ENCODE measurements at places on chromosomes 2 and 18.
A peak's percentile ranks its signal among the peaks of the same experiment; 100 is the strongest.

DNA sequence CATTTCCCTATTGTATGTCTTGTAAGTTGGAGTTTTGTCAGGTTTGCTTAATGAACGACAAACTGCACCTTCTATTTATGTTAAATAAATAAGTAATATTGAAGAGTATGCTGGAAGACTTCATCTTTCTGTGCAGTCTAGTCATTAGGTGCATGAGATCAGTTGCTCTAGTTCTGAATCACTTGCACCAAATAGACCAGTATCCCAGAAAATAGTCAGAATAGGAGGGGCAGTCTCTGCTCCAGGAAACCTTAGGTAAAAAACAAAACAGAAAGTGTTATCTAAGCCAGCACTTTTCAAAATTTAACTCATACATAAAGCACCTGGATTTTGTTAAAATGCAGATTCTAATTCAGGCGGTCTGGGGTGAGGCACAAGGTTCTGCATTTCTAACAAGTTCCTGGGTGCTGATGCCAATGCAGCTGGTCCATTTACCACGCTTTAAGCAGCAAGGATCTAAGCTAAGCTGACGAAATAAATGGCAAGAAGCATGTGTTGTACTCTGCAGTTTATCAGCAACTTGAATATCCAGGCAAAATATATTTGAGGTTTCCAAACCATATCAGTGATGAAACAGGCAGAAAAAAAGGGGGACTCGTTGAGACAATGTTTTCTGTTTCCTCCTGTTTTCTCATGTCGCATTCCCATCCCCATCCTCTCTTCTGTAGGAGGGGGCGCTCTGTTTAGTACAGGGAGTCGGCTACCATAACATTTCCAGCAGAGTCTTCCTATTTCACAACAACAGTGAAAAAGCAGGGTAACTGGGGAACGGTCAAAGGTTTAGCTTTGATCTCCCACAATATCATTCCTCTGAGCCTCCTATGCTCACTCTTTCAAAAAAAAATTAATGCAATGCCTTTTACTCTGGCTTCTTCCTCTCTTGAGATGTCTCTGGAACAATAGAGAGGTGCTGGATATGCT, 106.4 kb downstream of the MBD2 start:
- DNase-seq = no peak

DNA sequence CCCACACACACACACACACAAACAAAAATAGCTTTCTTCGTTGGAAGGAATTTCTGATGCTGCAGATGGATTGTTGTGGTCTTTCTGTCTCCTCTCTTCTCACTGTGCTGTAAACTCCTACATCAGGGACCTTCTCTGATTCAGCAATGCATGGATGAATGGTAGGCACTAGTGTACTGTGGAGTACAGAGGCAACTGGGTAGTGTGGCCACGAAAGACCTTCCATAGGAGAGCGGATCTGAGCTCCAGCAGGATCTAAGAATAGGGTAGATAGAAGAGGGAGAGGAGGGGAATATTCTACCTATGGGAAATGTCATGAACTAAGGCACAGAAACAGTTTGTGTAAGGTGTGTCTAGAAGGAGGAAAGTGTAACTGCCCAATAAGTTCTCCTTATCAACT, 266.8 kb downstream of the MYCN start:
- no peak for DNase-seq

DNA sequence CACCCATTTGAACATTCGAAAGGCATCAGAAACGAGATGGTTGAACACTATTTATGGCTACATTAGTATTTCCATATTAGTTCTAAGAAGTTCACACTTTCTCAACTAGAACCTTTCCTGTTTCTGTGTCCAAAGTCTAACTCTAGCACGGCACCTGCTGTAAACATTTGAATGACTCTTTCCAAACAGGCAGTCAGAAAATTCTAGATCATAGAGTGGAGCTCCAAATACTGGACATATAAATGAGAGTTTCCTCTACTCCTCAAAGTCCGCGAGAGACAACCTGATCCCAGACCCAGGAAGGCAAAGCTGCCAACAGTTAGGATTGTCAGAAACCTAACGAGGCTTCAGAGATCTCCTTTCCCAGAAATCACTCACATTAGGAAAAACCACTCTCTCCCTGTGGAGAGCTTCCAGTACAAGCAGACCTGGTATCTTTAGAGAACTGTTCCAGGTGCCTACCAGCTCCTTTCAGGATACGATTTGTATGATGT, 10.6 kb downstream of the RND3 start:
- no peak for DNase-seq

GRCh38 chr2:186835628-186836027, 13.3 kb downstream of the ZSWIM2 start:
- DNase-seq = no peak

- no peak for DNase-seq
Observed at GRCh38 chr2:45190481-45190942, 181.3 kb upstream of the SIX2 start.

DNA sequence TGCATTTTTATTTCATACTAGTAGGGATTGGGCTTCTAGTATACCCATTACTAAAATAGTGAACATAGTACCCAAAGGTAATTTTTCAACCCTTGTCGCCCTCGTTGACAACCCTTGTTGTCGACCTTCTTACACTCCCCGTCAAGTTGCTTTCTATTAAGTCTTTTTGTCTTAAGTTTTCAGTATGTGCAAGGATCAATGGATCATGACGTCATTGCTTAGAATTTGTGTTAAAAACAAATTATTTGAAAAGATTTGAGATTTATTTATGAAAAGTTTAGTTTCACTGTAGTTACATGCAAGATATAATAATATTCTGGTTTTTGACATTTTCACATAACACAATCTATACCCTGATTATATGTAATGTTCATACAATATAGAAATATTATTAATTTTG, 110.4 kb downstream of the CBLN2 start:
- DNase-seq = no peak

- DNase-seq = no peak
Observed at GRCh38 chr2:8849327-8849726, 11.9 kb upstream of the KIDINS220 start.

DNA sequence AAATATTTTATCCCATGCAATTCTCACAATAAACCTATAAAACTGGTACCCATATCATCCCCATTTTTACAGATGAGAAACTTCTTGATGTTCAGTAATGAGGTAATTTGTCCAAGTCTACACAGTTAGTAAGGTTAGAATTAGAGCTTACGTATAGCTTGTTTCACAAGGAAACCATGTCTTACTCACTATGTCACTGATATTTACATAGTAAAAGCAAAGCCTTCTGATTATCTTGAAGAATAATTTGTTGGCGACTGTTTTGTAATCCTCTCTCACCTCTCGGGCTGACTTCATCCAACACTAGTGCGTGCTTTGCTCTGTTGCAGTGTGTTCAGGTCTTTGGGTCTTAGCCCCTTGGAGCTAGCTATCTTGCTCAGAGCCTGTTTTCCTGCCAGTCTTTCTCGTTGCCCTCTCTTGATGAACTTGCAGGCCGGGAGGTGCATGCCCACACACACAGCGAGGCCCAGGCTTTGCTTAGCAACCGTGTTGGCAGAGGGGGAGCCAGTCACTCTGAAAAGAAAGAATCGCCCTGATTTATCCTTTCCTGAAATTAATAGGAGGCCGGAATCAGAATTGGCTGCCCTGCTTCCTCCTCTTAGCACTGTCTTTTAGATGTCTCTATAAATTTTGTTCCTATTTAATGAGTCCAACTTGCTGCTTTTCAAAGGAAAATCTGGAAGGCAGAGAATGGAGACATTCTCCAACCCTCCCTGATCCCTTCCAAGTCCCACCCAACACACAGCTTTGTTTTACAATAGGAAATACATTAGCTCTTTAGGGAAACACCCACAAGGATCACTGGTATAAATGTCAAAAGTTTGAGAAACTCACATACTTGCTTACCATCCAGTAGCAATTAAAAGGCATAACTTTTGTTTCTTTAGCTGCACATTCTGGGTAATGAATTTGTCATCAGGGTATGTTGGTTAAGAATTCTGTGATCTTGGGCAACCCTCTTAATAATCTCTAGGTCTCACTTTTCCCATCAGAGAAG, 97.6 kb upstream of the SEC11C start:
- DNase-seq = no peak

GRCh38 chr2:203579730-203580129, 44.6 kb upstream of the RAPH1 start:
- DNase-seq = no peak

- DNase-seq = no peak
Observed at GRCh38 chr2:23157812-23158211, 227.2 kb upstream of the KLHL29 start.

DNA sequence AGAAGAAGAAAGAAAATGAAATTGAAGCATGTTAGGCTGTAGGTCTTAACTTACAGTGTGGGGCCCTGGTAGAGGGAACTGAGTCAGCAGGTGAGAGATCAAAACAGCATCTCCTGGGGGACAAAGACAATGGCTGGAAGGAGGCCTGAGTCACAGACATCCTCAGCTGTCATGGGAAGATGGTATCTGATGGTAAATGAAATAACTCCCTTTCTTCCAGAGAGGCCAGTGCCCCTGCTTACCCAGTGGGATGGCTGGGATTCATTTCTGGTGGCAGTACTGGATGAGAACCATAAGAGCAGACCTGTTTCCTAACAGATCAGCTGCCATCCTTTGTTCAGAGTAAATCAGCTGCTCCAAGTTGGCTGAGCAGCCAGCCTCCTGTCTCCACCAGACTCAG, 251.3 kb upstream of the EPAS1 start:
- no peak for DNase-seq

GRCh38 chr2:165382362-165382761, 87.1 kb upstream of the CSRNP3 start:
- no peak for DNase-seq

DNA sequence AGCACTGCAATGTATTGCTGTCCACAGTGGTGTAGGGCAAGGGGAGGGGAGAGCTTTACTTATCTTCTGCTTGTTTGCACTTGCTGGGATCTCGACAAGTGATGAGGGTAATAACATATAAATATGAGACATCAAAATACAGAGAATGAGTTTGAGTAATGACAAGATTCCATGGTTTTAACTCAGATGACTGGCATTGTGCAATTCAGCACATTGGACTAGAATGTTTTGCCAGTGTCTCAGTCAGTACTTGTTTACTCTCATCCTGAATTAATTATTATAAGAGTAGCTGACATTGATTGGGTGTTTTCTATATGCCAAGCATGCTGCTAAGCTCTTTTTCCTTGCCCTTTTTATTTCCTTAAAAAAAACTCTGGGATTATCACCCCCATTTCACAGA, 306.7 kb upstream of the MMADHC start:
- no peak for DNase-seq

DNA sequence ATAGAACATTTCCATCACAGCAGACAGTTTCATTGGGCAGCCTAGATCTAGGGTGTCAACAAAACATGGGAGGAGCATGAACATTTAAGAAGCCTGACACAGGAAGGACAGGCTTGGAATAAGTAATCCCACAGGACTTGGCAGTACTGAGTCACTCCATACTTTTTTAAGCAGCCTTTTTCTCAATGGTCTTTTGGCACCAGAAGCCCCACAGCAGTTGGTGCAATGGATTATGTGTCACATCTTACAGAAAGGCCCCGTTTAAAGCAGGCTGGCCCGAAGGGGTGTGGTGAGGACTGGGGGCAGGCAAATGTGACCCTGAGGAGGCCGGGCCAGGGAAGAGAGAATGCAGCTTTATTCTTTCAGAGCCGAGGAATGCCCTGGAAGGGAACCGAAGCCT, 26.6 kb downstream of the SPTBN1 start:
- DNase-seq = no peak

DNA sequence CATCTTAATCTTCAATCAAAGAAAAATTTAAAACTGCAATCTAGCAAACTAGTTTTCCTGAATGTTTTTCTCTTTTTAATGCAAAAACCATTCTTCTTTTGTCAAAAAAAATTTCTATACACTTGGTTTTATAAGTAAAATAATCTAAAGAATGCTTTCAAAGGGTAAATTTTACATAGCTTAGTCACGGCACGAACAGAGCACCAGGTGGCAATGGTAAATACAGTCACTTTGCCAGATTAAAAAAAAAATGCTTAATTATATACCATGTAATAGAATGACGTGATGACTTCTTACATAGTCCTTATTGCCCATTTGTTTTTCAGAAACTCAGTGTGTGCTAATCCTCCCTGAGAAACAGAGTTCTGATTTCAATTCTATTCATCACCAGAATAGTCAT, 10.4 kb downstream of the FEZ2 start:
- DNase-seq = no peak

- no peak for DNase-seq
Observed at GRCh38 chr2:182452456-182452990, 25.7 kb upstream of the PDE1A start.

DNA sequence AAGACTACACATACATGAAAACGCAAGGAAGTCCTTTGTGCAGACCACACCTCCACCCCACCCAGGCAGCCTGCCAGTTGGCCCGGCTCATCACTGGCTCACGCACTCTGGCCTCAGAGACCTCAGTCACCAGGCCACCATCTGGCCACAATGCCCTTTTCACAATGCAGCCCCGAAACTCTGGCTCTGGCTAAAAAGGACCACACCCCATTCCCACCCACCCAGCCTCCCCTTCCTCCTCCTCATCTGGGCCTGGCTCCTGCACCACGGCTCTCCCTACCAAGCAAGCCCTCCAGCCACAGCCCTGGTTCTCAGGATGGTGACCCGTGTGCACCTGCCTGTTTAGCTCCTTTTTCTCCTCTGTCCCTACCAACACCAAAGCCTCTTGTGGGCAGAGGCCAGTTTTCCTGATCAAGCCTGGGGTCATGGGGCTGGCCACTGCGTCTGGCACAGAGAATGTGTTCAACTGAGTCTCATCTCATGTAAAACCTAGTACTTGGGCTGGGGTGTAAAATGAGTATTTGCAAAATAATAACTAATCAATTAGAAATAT, 7.4 kb downstream of the HDAC4 start:
- no peak for DNase-seq

DNA sequence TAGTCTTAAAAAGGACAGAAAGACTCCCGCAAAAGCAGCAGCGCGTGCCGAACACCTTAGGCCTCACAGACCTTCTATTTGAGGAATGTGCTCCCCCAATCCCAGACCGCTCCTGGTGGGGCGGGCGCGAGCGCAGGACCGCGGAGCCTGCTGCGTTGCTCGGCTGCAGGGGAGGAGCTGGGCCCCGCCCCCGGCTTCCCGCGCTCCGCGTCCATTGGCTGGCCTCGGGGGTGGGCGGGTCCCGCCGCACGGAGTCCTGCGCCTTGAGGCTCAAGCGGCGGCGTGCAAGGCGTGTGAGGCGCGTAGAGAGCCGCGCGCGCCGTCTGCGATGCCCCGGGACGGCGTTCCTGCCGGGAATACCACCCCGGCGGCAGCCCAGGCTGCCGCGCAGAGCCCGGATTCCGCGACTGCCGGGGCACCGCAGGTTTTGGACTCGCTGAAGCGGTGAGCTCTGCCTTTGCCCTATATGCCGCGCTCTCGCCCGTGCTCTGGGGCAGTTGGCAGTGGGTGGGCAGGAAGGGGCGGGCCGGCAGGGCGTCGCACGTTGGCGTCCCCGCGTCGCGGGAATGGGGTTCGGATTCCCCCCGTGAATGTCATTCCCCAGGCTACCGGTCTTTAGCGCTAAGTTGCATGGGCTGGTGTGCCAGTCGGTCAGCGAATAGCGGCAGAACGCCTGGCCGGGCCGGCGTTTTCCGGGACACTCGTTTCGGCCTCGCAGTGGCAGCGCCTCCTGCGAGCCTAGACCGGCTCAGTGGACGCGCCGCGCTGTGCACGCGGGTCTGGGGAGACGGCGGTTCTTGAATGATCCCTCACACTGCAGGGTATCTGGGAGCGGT, 49.6 kb upstream of the PAIP2B start:
- DNase-seq = peak; percentile 86

All from NCI-H2171 (cell line).